ENCODE measurements at places on chromosomes 16 and 17. TPM values are rescaled to one million over a fixed set of nuclear protein-coding genes. Genes with fewer than 3 reads are reported as not detected.

DNA sequence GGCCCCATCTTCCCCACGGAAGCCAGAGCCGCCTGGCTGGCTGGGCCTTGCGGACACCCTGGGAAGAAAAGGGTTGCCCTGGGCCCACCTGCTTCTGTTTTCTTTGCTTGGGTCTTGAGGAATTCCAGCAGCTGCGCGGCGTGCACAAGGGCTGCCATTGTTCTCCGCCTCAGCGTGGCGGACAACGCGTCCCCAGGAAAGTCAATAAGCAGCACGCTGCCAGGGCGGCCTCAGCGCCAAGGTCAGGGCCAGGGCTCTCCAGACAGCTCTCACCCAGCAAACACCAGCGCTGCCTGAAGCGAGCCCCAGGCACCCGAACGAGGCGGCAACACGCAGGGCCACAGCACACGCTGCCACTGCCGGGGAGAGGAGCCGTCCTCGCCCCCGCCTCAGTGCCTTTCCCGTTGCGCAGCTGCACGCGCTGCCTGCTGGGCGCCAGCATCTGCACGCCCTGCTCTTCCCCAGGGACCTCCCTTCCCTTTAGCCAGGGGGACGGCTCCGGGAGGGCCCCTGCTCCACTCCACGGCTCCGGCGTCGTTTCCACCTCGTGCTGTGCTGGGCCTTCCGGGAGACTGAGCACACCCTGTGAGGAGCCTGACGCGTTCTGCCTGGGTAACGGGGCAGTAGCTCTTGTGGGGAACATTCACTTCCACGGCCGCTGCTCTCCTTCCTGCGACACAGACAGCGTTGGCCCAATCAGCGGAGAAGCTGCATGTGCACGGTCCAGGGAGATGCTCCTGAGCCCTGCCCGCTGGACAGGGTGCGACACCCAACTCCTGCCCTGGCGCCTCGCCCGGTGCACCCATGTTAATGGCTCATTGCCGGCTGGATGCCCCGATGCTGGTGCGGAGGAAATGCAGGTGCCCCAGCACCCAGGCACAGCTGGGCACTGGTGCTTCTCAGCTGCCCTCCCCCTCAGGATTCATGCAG lies 57.8 kb downstream of the LMF1 start:
- H3K27me3 ChIP-seq = no peaks in the 10 kb centered on the region
- H3K27ac ChIP-seq = no peak overlapping the region
- no peak overlapping the region for H3K4me3 ChIP-seq
- no peaks in the 10 kb centered on the region for H3K4me1 ChIP-seq
- DNase-seq = no peak

- no peaks in the 10 kb centered on the region for H3K36me3 ChIP-seq
- peaks cover 43% of the 10 kb centered on the region for H3K27me3 ChIP-seq
- DNase-seq = no peak
Measured at GRCh38 chr16:983044-984030, 1.8 kb downstream of the SOX8 start.

DNA sequence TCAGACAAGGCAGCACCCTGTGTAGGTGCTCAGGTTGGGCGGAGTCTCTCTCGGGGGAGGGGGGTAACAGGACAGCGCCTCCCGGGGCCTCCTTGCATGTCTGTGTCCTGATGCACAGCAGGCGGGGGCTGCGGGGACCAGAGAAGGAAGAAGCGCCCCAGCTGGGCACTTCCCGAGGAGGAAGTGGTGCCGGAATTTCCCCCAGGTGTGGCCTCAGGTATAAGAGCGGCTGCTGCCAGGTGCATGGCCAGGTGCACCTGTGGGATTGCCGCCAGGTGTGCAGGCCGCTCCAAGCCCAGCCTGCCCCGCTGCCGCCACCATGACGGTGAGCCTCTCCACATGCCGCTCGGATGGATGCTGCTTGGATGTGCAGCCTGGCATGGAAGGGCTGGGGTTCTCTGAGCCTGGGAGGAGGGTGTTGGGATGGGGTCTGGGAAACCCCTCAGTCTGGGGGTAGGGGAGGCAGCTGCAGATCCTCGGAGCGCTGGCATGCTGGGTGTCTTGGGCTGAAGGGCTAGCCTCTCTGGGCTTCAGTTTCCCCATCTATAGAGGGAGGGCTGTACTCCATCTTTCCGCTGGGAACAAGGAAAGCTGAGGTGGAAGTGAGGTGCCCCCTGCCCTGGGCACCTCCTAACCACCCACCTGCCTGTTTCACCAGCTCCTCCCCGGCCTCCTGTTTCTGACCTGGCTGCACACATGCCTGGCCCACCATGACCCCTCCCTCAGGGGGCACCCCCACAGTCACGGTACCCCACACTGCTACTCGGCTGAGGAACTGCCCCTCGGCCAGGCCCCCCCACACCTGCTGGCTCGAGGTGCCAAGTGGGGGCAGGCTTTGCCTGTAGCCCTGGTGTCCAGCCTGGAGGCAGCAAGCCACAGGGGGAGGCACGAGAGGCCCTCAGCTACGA lies at the start of gene IL17C:
TSS of gene IL17C (plus strand) at position 250 of the 908 bp plus-strand sequence. CDS start at position 320, 70 bp downstream.
- no peak within 1 kb of the TSS for H3K27ac ChIP-seq
- H3K36me3 ChIP-seq = no peaks in the 10 kb centered on the region
- peaks cover 46% of the 10 kb centered on the region for H3K4me1 ChIP-seq
- peak within 1 kb of the TSS; percentile 39 for H3K4me3 ChIP-seq
- no peak for DNase-seq
- H3K27me3 ChIP-seq = no peaks in the 10 kb centered on the region

GRCh38 chr17:40936437-40936971 lies 942 bp downstream of the KRT23 start:
- no peaks in the 10 kb centered on the region for H3K36me3 ChIP-seq
- H3K27me3 ChIP-seq = no peaks in the 10 kb centered on the region
- no peak overlapping the region for H3K4me3 ChIP-seq
- DNase-seq = no peak

- no peak for DNase-seq
- H3K27ac ChIP-seq = no peak overlapping the region
- no peaks in the 10 kb centered on the region for H3K27me3 ChIP-seq
- no peaks in the 10 kb centered on the region for H3K36me3 ChIP-seq
Measured at GRCh38 chr16:72991211-72991610, 56.7 kb downstream of the ZFHX3 start.

DNA sequence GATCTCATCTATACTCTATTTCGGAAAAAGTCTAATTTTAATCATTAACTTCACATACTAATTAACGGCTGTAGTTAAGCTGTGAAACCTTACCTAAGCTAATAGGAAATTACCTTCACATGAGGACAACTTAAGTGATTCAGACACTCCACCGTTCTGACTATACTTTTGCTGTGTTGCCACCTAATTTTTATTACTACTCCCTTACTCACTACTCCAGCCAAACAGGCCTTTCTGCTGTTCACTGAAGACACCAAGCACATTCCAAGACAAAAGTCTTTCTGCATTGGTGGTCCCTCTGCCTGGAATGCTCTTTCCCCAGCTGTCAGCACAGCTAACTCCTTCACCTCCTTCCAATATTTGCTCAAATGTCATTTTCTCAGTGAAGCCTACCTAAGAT lies 1.3 kb downstream of the CMTR2 start:
- H3K4me3 ChIP-seq = peak overlapping the region; percentile 54
- peaks cover 11% of the 10 kb centered on the region for H3K36me3 ChIP-seq
- no peaks in the 10 kb centered on the region for H3K27me3 ChIP-seq
- H3K27ac ChIP-seq = no peak overlapping the region
- H3K4me1 ChIP-seq = peaks cover 7% of the 10 kb centered on the region
- no peak for DNase-seq

GRCh38 chr17:50139950-50140885 lies 10.3 kb upstream of the SAMD14 start:
- peaks cover 19% of the 10 kb centered on the region for H3K36me3 ChIP-seq
- no peaks in the 10 kb centered on the region for H3K27me3 ChIP-seq
- H3K4me3 ChIP-seq = no peak overlapping the region
- no peak overlapping the region for H3K27ac ChIP-seq
- H3K4me1 ChIP-seq = no peaks in the 10 kb centered on the region

The RCVRN gene
- not detected for total RNA-seq

Data from H1 (cell line).